ENCODE measurements at places on chromosomes 12 and 14.

GRCh38 chr12:19387161-19387560, 52.1 kb upstream of the AEBP2 start:
- DNase-seq = no peak

DNA sequence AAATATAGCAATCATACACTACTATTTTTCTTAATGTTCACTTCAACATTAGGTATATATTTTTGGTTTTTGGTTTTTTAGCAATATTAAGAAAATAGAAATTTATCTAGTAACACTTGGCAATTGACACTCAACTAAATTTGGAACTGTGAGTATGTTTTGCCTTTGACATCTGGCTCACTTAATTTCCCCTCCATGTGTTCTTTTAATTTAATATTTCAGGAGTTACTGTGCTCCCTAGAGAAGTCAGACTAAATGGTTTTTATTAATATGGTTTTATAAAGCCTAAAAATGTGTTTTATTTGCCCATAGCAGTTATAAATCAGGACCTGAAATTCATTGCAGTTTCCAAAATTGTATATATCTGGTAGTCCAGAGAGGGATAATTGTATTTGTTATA, 175.3 kb upstream of the AVPR1A start:
- DNase-seq = no peak

DNA sequence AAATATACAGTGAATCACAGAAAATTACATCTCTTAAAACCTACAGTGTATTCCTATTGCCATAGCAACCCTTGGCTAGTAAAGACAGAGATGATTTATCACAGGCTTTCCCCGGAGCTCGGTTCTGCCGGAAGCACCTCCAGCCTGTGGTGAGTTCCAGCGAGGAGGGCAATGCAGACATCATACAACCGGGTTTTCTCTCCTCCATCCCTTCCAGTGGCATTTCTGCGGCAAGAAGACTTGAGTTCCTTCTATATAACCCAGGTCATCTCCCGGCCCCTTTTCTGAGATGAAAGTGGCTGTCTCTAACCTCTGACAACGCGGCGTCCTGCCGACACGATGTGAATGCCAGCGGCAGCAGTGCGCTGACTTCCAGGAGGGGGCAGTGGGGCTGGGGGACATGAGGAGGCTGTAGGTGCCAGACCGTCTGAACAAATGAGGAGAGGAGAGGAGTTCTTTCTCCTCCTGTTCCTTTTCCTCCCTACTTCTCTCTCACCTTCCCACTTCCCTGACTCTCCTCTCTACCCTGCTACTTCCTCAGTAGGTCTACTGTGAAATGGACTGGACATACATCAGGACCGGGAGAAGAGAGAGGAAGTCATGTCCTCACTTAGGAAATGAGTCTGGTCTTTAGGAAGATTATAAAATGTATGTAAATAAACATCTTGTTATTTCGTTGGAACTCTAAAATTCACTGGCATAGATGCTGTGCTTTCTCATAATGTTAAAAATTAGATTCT, 68.6 kb upstream of the MAX start:
- peak; percentile 79 for DNase-seq

DNA sequence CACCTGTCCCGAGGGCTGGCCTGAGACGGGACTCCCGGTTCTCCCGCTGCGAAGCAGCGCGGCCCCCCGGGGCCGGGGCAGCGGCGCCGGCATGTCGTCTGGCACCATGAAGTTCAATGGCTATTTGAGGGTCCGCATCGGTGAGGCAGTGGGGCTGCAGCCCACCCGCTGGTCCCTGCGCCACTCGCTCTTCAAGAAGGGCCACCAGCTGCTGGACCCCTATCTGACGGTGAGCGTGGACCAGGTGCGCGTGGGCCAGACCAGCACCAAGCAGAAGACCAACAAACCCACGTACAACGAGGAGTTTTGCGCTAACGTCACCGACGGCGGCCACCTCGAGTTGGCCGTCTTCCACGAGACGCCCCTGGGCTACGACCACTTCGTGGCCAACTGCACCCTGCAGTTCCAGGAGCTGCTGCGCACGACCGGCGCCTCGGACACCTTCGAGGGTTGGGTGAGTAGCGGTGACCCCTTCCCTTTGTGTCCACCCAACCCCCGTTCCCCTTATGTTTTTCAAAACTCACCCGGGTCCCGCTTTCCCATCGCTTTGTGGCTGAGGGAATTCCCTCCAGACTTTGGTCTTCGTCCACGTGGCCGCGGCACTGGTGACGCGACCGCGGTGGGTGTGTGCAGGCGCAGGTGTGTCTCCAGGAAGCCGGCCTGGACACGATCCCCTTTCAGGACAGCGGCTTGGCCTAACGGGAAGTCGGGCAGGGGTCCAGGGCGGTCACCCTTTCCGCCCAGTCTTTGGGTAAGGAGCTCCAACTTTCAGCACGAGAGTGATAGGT, 826 bp downstream of the PRKCH start:
- no peak for DNase-seq

DNA sequence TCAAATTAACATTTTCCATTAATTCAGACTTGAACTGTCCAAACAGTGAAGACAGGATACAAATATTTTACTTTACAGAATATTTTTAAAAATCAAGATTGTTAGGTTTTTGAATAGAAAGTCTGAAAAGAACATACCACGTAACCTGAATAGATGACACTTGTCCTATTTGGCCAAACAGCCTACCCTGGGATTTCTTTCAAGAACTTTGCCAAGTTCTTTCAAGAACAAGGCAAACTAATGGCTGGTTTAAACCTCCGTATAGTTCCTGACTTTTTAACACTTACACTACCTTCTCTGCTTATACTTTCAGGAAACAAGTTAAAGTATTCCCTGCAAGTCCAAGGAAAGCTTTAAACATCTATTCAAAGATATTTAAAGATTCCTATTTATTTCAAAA, 35.0 kb downstream of the MAP4K5 start:
- no peak for DNase-seq

- peak; percentile 81 for DNase-seq
These were observed 514 bp downstream of the FBXO34 start for GRCh38 chr14:55271572-55272298.

DNA sequence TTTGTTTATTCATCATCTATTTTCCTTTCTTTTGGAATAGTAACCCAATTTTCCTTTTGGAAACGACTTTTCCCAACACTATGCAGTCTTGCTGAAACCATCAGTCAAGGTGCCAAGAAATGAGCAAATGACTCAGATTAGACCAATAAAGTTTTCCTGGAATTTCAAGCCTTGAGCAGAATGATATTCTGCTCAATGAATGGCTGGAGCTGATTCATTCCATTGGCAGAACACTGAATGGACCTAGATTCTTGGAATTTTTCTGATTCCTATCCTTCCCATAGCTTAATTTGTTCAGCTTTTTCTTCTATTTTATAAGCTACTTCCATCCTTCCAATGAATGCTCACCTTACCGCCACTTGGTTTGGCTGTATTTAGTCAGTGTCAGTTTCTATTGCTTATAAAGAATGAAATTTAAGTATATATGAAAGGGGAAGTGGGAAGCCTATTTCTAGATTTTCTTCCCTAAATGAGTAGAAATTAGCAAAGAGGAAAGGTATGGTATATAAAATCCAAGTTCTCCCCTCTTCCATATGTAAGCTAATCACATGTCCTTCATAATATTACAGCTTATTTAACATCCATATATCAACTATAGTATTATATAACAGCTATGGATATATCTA, 89.0 kb downstream of the C14orf39 start:
- no peak for DNase-seq

DNA sequence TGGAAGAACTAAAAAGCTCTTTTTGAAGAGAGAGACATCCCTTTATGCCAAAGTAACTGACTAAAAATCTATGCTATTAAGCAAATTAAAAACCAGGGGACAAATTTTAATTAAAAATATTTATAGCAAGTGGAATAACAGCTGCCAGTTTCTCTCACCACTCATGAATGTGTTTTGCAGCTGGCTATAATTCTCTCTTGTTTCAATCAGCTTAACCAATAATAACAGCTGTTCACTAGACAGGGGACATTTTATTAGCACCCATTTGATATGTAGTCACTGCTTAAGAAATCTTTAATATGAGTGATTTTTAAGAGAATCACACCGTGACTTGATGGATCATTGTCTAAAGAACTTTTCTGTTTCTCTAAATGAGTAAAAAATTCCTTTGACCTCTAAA, 34.2 kb upstream of the KRR1 start:
- DNase-seq = no peak

DNA sequence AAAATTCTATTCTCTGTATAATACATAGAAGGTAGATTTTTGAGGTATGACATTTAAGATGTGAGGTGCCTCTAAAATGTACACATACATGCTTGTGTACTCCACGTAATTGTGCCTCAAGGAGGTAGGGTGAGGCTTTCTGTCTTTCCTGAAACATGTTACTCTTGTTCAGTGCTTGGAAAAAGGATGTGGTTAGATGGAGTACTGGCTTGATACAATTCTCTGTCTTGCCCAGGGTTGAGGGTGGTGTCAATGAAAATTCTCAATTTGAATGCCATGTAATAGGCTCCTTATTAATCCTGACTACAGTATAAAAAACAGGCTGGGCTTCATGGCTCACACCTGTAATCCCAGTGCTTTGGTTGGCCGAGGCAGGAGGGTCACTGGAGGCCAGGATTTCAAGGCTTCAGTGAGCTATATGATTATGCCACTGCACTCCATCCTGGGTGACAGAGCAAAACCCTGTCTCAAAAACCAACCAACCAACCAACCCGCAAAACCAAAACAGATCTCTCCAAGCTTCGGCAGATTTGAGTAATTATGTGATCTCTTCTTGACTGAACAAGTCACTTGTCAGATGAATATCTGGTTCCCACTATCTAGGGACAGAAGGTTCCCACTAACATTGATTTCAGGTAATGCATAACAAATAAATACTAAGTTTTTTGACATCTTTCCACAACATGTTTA, 41.6 kb downstream of the RCOR1 start:
- DNase-seq = peak; percentile 79

DNA sequence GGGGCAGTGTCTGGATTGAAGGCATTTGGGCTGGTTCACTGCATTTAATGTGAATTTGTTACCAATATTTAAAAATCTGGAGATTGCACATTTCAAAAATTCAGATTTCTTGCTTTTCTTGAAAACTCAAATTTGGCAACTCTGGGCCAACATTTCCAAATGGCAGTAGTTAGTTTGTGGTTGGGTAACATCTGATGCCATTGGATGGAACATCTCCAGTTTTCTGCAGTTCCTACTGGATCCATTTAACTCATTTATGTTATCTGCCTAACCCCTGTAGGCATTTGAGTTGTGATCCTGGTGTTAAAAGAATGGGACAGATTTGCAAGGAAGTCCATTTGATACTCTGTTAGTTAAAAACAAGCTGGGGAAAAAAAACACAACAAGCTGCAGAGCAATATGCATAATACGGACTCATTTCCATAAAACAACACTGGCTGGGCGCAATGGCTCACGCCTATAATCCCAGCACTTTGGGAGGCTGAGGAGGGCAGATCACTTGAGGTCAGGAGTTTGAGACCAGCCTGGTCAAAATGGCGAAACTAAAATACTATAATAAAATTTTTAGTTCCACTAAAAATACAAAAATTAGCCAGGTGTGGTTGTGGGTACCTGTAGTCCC, 7.9 kb downstream of the EIF2B2 start:
- no peak for DNase-seq

DNA sequence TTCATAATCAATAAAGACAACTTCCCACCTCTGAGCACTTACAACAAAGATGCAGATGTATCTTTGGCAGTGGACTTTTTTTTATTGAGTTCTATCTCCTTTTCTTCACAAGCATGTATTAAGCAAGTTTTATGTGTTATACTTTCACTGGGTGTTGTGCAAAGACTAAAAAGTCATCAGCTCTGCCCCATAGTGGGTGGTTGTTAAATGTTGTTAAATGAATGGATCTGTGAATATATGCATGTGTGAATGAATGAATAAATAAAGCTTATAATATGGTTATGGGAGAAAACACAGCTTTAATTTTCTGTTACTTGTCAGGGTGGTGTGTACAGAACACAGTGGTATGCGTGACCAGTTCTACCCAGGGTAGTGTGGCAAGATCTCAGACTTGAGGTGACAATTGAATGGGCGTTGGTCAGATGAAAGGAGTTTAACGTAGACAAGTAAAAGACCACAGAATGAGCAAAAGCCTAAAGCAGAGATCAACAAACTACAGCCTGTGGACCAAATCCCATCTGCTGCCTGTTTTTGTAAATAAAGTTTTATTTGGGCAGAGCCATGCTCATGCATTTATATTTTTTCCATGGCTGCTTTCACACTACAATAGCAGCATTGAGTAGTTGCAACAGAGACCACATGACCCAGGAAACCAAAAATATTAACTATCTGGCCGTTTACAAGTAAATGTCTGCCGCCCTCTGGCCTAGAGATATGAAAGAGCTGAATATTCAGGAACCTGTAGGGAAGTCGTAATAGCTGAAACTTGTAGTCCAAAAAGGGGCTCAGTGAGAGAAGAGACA, 207.4 kb upstream of the EEA1 start:
- DNase-seq = no peak

DNA sequence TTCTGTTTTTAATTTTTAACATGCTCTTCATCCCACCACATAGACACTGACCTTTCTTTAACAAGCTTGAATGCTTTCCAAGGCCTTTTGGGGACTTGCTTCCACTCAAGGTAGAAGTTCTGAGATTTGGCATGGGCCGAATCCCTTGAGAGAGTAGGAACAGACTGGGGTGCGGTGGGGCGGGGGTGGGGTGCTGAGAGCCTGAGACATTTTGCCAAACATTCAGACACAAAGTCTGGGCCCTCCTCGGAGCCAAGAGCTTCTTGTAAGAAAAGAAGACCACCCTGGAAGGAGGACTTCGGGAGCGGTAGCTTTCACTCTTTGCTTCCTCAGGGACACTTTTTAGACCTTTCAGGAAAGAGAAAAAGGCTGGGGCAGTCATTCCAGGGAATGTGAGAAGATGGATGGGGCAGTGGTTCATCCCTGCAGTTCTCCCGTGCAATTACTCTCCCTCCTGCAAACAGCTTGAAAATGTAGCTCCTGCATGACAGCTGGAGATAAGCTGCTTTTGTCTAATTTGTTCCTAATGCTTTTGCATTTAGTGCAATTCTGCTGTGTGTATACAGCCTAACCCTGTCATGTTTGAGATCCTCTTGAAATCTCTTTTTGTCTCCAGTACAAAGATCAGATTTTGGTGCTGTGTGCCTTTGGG, 16.3 kb upstream of the MYO1H start:
- no peak for DNase-seq

- DNase-seq = no peak
These were observed 183.7 kb downstream of the BMP4 start for GRCh38 chr14:53772936-53773335.

GRCh38 chr14:99763527-99764221, 29.5 kb upstream of the EML1 start:
- no peak for DNase-seq

GRCh38 chr14:89628521-89628920, 211.5 kb upstream of the FOXN3 start:
- no peak for DNase-seq

DNA sequence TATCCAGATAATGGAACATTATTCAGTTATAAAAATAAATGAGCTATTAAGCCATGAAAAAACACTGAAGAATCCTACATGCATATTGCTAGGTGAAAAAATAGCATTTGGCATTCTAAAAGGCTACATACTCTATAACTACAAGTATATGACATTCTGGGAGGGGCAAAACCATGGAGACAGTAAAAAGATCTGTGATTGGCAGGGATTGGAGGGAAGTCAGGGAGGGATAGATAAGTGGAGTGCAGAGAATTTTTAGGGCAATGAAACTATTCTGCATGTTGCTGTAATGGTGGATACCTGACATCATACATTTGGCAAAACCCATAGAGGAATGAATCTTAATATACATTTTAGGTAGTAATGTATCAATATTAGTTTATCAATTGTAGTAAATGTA, 63.1 kb upstream of the SLC38A2 start:
- no peak for DNase-seq
